Fibroblast of the aortic adventitia (primary cell): ENCODE measurements at places on chromosomes 16 and 17. TPM values are rescaled to one million over a fixed set of nuclear protein-coding genes. Genes with fewer than 3 reads are reported as not detected.

DNA sequence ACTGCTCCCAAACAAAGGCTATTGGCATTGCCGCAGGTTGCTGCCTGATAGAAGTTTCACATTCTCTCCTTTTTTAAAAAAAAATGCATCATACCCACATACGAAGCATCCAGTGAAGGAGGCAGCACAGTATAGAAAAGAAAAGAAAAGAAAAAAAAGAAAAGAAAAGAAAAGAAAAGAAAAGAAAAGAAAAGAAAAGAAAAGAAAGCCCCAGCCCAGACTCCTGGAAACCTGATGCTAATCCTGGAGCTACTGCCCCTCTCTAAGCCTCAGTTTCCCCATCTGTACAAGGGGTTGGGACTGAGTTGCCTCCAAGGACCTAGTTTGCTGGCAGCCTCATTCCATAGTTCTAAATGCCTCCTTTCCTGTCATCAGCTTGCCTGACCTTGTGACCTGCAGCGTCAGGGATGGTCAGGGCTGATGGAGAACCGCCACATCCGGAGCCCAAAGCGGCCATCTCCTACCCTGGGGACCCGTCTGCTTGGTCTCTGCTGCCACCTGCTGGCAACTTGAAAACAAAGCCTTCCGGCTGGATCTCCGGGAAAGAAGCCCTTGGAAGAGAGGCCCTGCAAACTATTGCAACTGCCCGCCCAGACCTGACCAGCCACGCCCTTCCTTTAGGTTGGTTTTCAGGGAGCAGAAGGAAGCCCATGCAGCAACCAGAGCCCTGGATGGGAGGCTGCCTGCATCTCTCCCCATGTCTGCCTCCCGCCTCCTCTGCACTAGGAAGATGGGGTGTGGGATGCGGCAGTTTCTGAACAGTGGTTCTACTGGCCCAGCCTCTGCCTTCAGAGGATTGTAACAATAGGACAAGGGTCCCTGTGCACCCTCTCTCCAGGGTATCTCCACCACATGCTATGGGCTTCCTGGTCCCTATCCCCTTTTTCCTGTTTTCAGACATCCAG lies 13.0 kb downstream of the AIPL1 start:
- peak; percentile 72 for DNase-seq

- no peak for DNase-seq
Measured at GRCh38 chr16:31202414-31203375, at the start of gene PYCARD. PYCARD (minus strand) TSS chr16:31202760; CDS start chr16:31202690, 70 bp downstream.

GRCh38 chr16:80460988-80461387 lies 79.8 kb upstream of the DYNLRB2 start:
- DNase-seq: no peak

Gene DUSP14
- total RNA-seq: 14.5 and 52.8 TPM in 2 replicates

Gene TBC1D28
- total RNA-seq: not detected in 2 replicates

Gene C16orf74
- 0.81 and 12.0 TPM in 2 replicates for total RNA-seq

Gene CLEC3A
- not detected in 2 replicates for total RNA-seq

Gene GRAP
- under 0.01 TPM in 1 of 2 replicates, not detected in the other for total RNA-seq
